ENCODE measurements at places on chromosomes 11 and 22.

GRCh38 chr11:116851626-116852025 lies 14.2 kb upstream of the APOA1 start:
- DNase-seq: no peak

GRCh38 chr11:102637731-102638130 lies 12.6 kb upstream of the MMP20 start:
- no peak for DNase-seq

DNA sequence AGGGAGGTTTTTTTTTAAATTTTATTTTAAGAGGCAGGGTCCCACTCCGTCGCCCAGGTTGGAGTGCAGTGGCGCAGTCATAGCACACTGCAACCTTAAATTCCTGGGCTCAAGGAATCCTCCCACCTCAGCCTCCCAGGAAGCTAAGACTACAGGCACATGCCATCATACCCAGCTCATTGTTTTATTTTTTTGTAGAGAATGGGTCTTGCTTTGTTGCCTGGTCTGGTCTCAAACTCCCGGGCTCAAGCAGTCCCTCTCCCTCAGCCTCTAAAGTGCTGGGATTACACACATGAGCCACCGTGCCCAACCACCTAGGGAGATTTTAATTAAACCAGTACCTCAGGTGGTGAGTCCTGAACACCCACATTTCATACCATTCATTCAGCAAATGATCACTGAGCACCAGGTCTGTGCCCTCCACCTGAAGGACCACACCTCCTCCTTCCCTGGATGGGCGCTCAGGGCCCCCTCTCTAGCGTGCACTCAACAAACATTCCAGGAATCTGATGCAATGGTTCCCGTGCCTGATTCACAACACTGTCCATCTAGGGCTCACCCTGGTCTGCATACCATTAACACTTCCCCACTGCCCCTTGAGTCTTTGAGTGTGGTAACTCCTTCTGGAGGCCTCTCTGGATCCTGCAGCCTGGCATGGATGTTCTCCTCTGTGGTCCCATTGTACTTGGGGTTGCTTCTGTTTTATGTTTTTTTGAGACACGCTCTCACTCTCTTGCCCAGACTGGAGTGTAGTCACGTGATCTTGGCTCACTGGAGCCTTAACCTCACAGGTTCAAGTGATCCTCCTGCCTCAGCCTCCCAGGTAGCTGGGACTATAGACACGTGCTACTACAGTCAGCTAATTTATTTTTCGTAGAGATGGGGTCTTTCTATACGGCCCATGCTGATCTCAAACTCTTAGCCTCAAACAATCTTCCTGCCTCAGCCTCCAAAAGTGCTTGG lies 9.6 kb upstream of the MYH9 start:
- peak; percentile 75 for DNase-seq

DNA sequence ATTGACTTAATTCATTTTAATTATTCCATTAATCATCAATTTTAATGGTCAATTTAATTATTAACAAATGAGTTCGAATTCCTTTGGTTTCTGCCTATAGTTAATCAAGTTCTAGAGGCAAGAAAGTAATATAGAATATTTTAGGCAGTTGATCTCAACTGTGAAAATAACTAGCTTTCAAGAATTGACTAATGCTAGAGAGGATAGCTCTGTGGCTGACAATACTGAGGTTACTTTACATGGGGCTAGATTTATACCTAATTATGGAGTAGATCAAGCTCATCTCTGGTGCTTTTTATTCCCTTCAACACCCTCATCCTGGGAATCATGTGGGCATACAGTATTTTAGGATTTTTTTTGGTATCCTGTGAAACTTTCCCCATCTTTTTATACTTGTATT lies 259.4 kb downstream of the GRM5 start:
- DNase-seq: no peak

- no peak for DNase-seq
Measured at GRCh38 chr11:67256477-67257135, 9.7 kb upstream of the GRK2 start.

- DNase-seq: peak; percentile 62
Measured at GRCh38 chr11:6604081-6604626, 580 bp downstream of the ILK start.

- DNase-seq: peak; percentile 60
Measured at GRCh38 chr11:27696961-27697360, 3.3 kb downstream of the BDNF start.

DNA sequence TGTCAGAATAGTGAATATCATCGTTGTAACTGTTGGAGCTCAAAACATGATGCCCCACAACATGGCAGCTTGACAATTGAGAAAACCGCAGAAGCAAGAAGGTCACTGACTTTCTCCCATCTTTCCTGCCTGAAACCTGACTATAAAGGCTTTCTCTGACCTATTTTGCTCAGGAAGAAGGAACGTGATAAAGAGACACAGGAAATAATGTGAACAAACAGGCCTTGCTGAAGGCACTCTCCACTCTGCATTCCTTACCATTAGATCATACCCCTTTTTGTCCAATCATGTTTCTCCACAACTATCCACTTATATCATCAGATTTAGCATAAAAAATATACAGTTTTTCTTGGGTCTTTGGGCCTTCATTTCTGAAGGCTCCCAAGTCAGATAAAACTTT lies 916.8 kb downstream of the METTL15 start:
- peak; percentile 45 for DNase-seq

- peak; percentile 84 for DNase-seq
Measured at GRCh38 chr22:39278040-39278439, 33.3 kb upstream of the PDGFB start.

- peak; percentile 97 for DNase-seq
Measured at GRCh38 chr22:40498420-40499208, 128.2 kb downstream of the SGSM3 start.

GRCh38 chr22:21599053-21599893 lies 30.5 kb downstream of the YDJC start:
- no peak for DNase-seq

- DNase-seq: no peak
Measured at GRCh38 chr22:17732251-17732854, 41.9 kb downstream of the BID start.

DNA sequence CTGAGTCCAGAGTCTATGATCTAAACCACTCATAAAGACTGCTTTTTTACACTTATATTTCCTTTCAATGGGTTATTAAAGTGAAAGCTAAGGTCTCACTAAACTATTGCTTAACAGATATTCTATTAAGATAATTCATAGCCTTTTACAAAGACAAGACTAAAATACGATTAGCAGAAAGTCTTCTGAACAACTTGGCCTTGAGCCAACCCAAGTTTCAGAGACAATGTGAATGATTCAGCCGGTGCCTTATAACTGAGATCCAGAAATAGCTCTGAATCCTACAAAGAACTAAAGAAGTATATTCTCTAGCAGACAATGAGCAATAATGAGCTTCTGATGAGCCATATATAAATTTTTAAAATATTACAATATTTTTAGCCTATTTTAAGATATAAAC lies 41.5 kb upstream of the CARD18 start:
- peak; percentile 91 for DNase-seq

DNA sequence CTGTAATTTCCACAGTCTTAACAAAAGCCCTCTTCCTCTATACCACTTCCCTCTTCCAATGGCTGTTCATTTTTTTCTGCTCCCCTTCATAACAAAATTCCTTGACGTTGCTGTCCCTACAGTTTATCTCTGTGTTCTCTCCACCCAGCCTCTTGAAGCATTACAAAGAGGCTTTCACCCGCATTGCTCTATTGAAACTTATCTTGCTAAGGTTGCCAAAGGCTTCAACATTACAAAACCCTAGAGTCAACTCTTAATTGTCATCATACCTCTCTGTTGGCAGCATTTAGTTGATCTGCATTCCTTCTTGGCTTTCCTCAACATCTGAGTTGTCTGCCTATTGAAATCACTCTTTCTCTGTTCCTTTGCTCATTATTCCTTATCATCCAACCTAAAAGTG lies 1055.7 kb downstream of the JRKL start:
- no peak for DNase-seq

GRCh38 chr11:95768521-95768920 lies 21.1 kb downstream of the FAM76B start:
- peak; percentile 19 for DNase-seq

DNA sequence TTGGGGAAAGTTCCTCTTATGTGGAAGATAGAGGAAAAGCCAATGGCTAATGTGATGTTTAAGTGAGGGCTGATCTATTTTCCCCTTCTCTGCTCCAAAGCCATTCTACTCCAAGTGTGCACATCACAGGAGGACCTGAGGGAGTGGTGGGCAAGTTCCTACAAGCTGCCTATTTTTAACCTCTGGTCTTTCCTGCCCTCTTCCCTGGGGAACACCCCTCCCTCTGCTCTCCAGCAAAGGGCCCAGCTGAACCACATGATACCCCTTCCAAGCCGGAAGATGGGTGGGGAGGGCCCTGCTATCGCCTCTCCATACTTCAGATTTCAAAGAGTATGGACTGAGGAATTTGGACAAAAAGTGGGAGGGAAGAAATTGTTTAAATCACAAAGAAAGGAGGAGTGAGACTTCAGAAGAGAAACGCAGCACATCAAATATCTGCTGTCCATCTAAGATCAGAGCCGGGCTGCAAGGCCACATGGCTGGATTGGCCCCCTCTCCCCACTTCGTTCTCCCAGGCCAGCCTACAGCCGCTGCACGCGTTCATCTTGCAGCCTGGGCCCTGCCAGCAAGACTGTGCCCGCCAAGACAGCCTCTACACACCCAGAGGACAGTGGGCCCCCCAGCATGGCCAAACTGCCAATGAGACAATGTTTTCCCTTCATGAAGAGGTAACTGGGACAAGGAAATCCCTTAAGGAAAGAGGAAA lies 77.5 kb downstream of the MICAL3 start:
- no peak for DNase-seq

DNA sequence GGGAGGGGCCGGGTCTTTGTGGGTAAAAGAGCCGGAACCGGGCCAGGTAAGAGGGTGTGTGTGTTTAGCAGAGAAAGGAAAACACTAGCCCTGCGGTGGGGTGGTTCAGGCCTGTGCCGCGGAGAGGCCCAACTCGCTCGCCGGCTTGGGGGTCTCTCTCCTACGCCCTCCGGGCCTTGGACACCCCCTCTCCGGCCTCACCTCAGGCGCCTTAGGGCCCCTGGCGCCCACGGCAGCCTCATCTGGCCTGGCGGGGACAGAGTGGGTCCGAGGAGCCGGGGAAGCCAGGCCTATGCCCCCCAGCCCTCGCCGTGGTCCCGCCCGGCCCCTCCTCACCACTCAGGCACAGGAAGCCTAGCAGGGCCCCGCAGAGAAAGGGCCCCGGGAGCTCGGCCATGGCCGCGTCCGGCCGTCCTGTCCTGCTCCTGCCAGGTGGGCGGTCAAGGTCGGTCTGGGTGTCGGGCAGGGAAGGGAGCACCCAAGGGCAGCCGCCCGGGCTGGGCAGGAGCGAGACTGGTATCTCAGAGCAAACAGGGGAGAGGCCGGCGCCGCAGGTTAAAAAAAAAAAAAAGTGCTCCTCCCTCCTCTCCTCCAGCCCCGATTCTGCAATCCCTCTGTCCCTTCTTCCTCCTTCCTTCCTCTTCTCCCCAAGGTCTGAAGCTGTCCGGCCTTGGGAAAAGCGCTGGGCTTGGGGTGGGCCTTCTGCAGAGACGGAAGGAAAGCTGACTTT lies at the start of gene VSIG2:
VSIG2 (minus strand) TSS at position 515 of the 730 bp plus-strand sequence; CDS start at position 397, 118 bp downstream.
- DNase-seq: no peak

DNA sequence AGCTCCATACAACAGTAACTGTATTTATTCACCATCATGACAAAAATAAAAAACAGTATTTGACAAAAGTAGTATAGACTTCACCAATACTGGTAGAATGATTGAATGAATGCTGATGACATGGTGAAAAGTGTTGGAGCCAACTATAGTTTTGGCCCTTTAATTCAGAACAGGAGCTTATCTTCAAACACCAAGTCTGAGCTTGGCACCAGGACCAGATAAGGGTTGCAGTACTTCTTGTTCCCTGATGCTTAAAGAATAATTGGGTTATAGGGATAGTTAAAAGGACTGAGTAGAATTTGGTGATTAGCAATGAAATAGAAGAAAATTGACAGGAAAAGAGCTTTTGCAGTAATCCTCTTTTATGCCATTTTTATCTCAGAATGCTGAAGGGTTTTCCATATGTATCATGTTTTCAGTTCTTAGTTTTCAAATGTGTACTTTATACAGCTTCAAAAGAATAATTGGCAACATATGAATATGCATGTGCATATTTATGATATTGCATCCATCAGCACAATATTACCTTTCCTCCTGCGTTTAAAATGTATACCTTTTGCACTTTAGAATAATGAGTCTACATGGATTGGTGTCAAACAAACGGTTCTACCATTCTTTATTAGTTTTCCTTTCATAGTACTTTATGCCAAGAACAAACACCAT lies 214.2 kb upstream of the ARHGAP42 start:
- no peak for DNase-seq

GRCh38 chr22:44276706-44277356 lies 35.9 kb downstream of the SHISAL1 start:
- DNase-seq: no peak

DNA sequence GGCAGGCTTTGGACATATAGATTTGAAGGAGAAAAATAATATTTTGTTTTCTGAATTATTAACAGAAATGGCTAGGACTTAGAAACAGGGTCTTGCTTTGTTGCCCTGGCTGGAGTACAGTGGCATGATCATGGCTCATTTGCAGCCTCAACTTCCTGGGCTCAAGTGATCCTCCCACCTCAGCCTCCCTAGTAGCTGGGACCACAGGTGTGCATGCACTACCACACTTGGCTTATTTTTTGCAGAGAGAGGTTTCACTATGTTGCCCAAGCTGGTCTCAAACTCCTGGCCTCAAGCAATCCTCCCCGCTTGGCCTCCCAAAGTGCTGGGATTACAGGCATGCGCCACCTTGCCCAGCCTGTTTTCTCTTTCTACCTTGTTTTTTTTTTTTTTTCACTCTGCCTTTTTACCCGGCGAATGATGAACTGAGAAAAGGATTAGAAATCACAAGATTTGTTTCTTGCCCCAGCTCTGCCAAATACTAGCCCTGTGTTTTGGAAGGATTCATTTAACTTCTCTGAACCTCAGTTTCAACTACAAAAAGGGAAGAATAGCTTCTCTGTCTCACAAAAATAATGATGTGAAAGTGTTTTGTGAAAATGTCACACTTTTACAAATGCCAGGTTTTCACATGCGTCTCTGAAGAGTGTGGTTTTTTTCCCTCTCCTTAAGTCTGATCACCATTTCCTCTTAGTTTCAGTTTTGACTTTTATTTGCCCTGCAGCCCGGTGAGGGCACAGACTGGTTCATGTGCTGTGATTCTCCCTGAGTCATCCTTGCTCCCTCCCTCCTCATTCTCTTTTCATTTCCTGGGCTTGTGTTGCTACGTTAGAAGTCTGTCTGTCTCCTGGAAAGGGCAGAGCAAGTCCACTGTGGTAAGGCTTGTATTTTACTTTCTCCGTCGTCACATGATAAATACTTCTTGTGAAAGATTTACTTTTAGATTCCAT lies 67.7 kb downstream of the BCL2L13 start:
- peak; percentile 88 for DNase-seq

DNA sequence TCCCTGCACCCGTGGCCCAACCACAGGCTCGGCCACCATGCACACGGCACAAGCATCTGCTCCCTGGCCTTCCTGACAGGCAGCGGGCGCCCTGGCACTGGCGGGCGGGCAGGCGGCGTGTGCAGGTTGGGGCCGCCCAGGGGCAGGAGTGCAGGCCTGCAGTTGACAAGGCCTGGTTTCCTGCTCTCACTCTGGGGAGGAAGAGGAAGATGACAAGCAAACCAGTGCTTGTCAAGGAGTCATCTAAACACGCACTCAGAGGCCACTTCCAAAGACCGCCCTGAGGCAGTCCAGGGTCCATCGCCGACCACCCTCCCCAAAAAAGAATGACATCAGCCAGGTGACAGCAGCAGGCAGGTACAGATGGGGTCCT lies 65.3 kb upstream of the LINC01488 start:
- no peak for DNase-seq

All from fibroblast of skin of right biceps (primary cell).